Endodermal cell (in vitro differentiated cells): ENCODE measurements at places on chromosomes 1 and 21.

GRCh38 chr1:29232387-29232786, 1.7 kb upstream of the MECR start:
- no peak for DNase-seq

GRCh38 chr1:198669023-198669698, 30.3 kb downstream of the PTPRC start:
- no peak for DNase-seq

DNA sequence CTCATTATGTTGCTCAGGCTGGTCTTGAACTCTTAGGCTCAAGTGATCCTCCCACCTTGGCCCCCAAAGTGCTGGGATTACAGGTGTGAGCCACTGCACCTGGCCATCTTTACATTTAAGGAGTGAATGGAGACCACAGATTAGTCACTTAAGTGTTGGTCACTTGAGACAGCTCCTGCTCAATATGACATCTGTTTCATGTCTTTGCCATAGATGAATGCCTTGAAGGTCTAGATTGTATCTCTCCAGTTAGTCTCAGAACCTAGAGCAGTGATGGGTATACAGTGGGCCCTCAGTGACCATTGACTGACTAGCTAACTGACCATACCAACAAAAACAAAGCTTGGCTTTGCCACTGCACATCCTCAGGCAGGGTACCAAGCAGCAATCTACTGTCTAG, 15.3 kb downstream of the BCL9 start:
- no peak for DNase-seq

DNA sequence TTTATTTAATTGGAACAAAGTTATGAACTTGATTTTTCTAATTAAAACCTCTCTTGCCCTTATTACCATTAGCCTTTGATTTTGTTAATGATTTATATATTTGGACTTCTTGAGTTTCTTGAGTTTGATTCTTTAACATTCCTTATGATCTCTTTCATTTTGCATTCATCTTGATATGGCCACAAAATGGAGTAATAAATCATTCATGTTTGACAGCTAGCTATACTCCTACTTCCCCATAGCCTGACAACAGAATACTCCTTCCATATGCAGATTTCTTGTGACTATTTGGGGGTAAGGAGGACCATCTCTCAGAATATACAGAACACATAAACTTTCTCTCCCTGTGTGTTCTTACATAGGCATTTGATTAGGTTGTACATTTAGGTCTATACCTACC, 119.6 kb downstream of the SYT14 start:
- DNase-seq: no peak

DNA sequence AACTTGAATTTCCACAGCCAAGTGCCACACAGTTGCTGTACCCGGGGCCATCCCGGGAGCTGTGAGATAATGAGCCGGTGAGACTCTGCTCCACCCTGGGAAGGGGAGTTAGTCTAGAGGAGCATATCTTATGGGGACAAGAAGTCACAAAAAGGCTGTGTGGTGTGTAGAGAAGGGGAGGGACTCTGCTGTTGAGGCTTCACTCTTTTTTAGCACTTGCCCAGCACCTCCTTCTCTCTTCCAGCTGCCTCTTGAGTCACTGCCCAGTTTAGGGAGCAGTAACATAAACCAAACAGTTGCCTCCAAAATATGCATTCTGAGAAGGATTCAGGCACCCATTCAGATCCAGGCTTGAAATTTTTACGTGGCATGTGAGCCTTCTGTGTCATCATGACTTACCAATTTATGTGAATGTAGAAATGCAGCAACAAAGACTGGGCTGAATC, 744 bp upstream of the WDR26 start:
- DNase-seq: no peak
